ENCODE measurements at places on chromosomes 13 and 19.

DNA sequence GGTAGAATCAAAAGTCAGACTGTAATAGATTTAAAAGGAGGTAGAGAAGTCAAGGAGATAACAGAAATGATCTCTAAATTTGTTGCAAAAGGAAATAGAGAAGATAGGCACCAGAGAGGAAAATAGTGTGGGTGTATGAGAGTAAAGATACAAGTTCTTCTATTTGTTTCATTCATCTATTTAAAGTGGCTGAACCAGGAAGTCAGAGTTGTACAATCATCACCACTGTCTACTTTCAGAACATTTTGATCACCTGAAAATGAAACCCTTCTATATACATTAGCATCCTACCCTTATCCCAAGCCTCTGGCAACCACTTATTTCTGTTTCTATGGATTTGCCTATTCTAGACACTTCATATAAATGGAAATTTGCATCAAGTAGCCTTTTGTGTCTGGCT, 36.7 kb downstream of the INTS6 start:
- no peak for DNase-seq

GRCh38 chr19:10808937-10809649, 26.9 kb downstream of the TMED1 start:
- DNase-seq = no peak

GRCh38 chr13:43879755-43880181, at the start of gene LACC1:
LACC1 (plus strand) TSS chr13:43879904; CDS start chr13:43880986, 1,082 bp downstream.
- no peak for DNase-seq

DNA sequence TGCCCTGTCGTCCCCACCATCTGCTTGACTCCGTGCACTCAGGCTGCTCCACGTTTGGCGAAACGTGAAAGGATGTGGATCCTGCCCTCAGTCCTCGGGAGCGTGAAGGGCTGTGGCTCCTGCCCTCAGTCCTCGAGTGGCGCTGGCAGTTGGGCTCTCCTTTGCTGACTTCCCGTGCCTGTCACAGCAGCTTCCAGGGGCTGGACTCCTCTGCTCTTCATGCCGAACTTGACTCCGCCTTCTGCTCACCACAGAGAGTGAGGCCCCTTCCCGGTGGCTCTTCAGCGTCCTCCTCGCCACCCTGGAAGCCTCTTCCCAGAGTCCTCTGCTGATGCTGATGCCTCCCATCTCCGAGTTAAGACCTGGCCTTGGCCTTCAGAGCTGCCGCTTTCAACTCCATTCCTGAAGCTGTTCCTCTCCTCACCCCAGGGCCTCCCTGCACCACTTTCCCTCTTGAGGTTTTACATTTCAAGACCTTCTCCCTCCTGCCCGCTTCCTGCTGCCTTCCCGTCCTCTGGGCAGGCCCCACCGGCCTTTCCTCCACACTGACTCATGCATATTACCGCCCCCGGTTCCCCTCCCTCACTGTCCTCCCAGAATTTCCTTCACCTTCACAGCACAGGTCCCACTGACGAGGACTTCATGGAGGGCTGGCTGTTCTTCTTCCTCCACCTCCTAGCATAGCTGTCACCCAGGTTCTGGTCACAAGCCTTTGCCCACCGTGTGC, 111.7 kb downstream of the SHISA2 start:
- no peak for DNase-seq

DNA sequence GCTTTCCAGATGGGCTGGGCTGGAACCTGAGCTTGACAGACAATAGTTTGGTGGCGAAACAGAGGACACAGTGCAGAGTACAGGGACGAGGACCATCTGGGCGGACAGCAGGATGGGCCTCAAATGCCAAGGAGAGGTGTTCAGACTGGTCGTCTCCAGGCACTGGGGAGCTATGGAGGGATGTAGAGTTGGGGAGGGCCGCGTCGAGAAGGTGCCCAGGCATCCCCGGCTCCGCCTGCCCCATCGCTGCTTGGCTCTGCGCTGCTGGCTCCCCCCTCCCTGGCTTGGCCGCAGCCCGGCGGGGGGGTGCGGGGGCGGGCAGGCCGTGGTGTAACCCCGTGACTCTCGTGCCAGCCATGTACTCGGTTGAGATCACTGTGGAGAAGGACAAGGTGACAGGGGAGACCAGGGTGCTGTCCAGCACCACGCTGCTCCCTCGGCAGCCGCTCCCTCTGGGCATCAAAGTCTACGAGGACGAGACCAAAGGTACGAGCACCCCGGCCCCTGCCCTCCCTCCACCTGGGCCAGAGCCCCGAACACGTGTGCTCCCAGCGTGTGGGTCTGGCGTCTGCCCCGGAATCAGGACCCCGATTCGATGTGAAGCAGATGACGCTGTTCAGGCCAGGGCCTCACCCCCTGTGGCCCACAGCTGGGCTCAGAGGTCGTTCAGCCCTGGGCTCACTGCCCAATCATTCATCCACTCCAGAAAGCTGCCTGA, 10.8 kb upstream of the MISP start:
- no peak for DNase-seq

- DNase-seq = no peak
Measured at GRCh38 chr13:26988059-26988769, 183.4 kb downstream of the USP12 start.

Data from HAP-1 (cell line).